Stimulated activated CD8-positive, alpha-beta memory T cell treated with anti-CD3 and anti-CD28 coated beads, Interleukin-15, amount 100 ng/mL, for 1 hour (primary cell): ENCODE measurements at places on chromosomes 16 and 17.

GRCh38 chr17:64682261-64683181, 20.4 kb upstream of the SMURF2 start:
- DNase-seq = no peak

DNA sequence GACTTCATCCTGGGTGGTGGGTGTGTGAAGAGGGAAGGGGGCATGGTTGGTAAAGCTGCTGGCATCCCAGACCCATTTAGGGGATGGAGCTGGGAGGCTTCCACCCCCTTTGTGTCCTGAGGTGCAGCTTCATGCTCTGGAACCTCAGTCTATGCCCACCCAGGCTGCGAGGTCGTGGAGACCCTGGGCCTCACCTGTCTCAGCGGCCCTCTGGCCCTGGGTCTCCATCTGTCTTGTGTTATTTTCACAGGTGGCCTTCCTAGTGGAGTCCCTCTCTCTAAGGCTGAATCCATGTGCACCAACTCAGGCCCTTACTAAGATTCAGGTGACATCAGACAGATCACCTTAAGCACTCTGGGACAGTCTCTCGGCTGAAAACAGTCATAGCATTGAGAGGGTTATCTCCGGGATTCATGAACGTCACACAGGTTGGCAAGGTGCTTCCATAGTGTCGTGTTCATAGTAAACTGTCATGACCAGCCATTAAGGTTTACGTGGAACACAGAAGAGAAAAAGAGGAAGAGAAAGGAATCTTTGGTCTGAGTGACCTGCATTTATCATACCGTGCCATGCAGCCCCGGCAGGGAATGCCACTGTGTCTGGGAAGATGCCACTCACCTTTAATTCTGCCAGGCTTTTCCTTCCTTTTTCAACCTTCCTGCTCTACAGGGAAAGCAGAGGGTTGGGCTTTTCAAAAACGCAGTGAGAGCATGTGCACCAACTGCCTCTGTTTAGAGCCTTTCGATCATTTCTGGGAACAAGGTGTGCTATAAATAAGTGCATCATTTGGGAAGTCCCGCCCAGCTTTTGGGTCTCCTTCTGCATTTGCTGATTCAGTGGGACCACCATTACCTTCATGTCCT, 4.5 kb upstream of the FOXL1 start:
- no peak for DNase-seq

- no peak for DNase-seq
These were observed 55.9 kb downstream of the CDK12 start for GRCh38 chr17:39517224-39517623.

- no peak for DNase-seq
These were observed 684.7 kb downstream of the MAF start for GRCh38 chr16:78915811-78916345.
